ENCODE measurements at places on chromosomes 13 and 19.

GRCh38 chr13:46382224-46382623 is 4.8 kb downstream of the RUBCNL start:
- no peak for DNase-seq

- peak; percentile 14 for DNase-seq
Measured at GRCh38 chr19:21698215-21698614, 69.2 kb downstream of the ZNF100 start.

DNA sequence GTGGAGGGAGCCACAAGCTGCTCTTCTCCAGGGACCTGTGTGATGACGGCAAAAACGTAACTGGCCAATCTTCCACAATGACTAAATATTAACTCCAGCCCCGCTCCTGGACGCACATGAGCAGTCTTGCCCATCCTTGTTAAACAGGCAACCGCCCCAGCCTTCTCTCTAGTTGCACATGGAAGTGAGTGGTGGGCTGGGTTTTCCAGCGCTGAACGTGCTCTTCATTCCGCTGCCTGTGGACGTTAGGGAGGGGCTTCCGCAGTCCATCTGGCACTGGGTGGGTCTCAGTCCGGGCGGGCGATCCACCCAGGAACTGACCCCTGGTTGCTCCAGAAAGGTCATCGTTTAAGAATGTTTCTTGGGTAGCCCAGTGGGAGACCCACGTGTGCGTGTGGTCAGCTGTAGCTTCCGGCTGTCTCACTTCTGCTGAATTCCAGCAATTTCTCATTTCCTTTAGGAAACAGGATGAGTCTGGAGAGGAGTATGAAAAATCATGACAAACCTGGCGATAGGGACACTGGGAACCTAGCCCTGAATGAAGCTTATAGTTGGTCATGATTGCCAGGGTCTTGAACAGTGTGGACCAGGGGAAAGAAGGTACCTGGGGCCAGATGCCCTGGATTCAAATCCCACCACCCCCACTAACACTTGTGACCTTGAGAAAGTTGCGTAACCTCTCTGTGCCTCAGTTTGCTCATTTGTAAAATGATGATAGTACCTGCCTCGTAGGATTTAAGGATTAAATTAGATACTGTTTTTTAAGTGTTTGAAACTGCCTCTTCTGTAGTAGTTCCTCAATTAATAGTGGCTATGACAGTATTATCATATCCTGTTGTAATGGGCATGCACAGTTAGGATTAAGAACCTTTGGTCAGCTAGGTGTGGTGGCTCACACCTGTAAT is 92.6 kb downstream of the SIPA1L3 start:
- DNase-seq, result peak; percentile 100

- DNase-seq, result peak; percentile 50
Measured at GRCh38 chr19:33771384-33772101, 25.1 kb upstream of the KCTD15 start.

DNA sequence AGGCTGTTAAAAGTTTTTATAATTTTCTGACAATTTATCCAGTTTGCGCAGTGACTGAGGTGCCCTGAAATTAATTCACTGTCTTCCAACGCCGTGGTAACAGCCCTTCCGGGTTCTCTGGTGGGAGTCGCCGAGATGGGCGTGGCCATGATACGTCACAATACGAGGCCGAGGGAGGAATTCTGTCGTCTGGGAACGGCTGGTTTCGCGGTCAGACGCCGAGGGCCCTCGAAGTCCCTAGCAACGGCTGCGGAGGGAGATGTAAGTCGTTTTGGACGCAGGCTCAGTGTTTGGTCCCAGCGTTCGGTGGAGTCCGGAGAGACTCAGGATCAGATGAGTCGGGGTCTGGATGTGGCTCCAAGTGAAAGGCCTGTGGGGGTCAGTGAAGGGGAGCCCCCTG is 21.7 kb downstream of the ZNF613 start:
- peak; percentile 68 for DNase-seq

- no peak for DNase-seq
Measured at GRCh38 chr13:44135566-44135965, 238.1 kb upstream of the SERP2 start.

DNA sequence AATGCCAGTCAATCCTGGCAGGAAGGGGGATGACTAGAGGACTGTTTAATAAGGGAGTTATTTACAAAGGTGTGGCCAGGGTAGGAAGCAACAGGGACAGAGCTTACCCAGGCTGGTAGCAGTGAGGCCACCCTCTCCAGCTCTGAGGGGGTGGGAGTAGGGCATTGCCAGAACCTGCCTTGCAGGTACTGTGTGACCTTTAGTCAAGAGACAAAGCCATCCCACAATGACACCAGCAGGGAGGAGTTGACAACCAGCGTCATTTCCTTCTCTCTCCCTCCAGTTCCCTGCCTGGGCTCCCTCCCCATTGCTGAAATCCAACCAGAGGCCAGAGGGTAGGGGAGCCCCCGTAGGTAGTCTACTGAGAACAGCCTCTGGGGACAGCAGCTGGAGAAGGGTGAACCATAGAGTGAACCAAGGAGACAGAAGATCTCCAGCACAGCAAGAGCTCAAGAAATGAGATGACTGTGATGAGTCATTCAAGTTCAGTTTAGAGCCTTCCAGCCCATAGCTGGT is 33.3 kb upstream of the SPATA13 start:
- no peak for DNase-seq

- no peak for DNase-seq
Measured at GRCh38 chr13:21348488-21349120, 110.5 kb downstream of the ZDHHC20 start.

DNA sequence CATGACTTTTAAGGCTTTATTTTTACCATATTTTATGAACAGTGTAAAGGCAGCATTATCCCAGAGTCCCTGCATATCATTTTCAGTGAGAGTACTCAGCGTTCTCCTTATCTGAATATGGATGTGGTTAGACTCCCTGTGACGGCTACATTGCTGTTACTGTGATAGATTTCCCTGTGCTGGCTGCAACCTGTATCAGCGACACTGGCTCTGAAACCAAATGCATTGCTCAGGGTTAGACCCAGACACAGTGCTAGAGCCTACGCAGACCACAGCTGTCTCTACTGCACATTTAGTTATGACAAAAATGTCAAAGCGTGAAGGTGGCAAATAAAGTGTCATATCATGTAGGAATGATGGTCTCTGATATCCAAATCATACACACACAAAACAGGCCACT is 138.0 kb downstream of the ENOX1 start:
- DNase-seq, result no peak

DNA sequence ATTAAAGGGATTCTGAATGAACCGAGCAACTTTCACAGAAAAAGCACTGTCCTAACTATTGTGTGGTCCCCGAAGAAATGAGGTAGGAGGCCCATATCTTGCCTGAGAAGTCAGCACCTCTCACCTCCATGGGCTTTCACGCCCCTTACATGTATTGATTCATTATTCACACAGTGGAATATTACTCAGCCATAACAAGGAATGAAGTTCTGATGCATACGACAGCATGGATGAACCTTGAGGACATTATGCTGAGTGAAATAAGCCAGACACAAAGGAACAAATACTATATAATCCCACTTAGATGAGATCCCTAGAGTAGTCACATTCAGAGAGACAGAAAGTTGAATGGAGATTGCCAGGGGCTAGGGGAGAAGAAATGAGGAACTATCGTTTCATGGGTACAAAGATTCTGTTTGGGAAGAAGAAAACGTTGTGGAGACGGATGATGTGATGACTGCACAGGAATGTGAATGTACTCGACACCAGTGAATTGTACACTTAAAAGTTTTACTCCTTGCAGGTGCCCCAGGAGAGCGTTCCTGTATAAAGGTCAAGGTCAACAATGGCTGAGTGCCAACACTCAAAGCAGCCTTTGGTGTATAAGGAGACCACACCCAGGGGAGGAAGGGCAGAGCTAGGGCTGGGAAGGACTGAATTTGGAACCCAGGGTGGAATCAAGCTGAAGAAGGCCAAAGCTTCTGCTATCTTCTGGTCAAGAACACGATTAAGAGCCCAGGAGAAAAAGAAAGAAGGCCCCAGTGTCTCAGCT is 22.5 kb downstream of the ZIC5 start:
- DNase-seq, result no peak

DNA sequence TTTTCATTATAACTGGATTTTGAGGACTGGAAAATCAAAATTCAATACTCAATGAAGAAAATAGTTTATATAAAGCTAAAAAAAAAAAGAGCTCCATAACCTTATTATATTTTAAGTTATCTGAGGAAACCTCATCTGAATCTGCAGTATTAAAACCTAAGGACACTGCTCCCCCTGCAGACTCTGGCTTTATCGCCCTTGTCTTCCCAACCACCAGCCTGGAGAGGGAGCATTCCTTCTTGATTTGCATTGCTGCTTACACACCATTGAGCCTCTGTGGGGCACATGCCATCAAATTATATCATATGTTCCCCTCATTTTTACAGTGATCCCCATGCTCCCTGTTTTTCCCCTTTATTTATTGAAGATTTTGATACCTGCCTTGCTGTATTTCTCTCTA is 871.4 kb upstream of the GPC6 start:
- peak; percentile 36 for DNase-seq

GRCh38 chr13:22074403-22074802 is 403.5 kb downstream of the FGF9 start:
- DNase-seq, result no peak

- DNase-seq, result no peak
Measured at GRCh38 chr19:38011426-38011825, 104.4 kb downstream of the SIPA1L3 start.

DNA sequence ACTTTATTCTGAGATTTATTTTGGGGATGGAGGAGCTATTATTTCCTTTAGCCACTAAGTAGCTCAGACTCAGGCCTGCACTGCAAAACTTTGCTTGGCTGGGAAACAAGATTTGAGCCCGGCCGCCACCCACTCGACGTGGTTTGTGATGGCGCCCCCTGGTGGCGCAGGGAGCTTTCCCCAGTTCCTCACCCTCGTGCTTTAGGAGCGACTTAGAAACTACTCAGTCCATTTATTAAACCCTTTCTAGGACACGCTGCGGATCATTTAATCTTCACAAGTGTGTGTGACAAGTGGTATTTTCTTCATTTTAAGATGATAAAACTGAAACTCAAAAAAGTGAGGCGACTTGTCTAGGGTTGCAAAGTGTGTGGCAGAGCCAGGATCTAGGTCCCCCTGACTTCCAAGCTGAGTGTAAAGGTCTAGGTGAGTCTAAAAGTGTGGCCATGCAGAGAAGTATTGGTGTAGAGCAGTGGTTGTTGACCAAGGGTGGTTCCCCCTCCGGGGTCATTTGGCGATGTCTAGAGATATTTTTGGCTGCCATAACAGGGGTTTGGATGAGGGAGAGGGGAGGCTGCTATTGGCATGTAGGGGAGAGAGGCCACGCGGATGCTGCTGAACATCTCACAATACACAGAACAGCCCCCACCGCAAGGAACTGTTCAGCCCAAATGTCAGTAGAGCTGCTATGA is 2.2 kb downstream of the CXCL17 start:
- peak; percentile 61 for DNase-seq

GRCh38 chr13:21594715-21595545 is 9.0 kb downstream of the MICU2 start:
- no peak for DNase-seq

DNA sequence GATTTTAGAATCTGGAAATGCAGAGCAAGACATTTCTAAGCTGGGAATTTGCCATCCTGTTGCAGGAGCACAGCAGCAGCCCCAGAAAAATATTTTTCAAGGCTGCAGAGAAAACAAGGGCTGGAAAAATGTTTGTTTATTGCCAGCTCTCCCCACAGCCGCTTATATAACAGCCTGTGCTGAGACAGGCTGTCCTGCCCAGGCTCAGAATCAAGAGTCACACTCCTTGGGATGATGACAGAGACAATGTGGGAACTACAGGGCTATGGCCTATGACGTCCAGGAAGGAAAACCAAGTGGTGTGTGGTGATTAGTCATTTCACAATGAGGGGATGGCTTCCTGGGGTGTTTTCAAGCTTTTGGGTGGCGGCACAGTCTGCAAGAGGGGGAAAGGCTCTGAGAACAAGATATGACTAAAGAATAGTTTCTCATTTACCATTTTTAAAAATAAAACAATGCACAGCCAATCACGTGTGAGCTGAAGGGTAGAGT is 136.3 kb upstream of the SERP2 start:
- DNase-seq, result peak; percentile 90

- DNase-seq, result no peak
Measured at GRCh38 chr19:7294558-7295212, 471 bp upstream of the INSR start.

GRCh38 chr19:10227026-10227971 is 3.8 kb downstream of the S1PR2 start:
- DNase-seq, result peak; percentile 64

- DNase-seq, result no peak
Measured at GRCh38 chr13:108195861-108196260, 19.5 kb downstream of the LIG4 start.

DNA sequence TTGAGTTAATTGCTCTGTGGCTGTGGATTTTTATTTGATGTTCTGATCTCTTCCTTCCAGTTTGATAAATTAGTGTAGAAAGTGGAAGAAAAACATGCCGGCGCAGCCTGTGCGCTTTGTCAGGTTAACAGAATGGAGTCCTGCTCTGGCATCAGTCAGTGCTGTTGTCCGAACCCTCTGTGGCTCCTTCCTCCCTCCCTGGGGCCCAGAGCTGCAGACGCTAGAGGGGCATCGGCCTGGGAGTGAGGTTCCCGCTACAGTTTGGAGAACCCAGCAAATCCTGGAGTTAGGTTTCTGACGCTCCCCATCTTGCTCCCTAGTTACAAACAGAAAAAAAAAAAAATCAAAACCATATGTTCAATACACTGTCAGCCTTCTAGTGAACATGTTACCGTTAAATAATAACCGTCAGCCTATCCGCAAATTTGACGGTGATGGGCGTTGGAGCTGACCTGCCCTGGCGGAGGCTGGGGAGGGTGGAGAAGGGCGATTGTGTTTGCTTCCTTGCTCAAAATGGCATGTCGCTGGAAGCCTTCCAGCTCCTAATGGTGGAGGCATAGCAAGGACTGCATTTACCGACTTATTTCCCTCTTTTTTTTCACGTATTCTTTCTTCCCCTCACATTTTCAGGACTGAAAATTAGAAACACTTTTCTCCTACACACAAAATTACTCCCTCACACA is 13.6 kb downstream of the MBNL2 start:
- DNase-seq, result no peak

DNA sequence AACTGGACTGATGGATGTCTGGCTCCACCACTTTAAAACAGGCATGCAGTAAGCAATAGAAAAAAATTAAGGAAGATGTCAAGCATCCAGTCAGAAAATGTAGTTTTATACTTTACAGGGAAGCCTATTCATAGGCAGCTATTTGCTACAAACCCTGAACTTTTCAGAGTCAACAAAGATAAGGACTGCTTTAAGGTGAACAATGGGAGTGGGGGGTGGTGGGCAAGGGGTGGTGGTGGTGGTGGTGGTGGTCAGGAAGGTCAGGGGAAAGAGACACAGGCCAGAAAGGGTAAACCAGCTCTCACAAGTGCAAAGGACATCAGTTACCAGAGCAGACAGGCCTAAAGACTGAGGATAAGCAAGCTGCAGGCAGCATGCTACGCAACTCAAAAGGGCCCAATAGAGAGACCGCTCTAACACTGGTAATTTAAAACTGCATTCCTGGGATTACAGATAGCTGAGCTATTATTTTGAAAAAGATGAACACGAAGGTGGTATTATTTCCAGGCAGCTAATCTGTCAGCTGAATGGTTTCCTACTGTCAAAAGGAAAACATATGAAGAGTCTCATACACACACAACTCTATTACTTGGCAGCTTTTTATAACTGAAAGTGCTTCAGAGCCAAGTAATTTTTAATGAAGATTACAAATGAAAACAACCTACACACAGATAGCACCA is 14.8 kb downstream of the BRD4 start:
- no peak for DNase-seq

GRCh38 chr13:45040622-45041021 is 51.3 kb downstream of the GPALPP1 start:
- peak; percentile 35 for DNase-seq
